ENCODE measurements at places on chromosomes 1 and 21.

- peak; percentile 27 for DNase-seq
Measured at GRCh38 chr1:31762726-31763670, 1.1 kb downstream of the ADGRB2 start.

DNA sequence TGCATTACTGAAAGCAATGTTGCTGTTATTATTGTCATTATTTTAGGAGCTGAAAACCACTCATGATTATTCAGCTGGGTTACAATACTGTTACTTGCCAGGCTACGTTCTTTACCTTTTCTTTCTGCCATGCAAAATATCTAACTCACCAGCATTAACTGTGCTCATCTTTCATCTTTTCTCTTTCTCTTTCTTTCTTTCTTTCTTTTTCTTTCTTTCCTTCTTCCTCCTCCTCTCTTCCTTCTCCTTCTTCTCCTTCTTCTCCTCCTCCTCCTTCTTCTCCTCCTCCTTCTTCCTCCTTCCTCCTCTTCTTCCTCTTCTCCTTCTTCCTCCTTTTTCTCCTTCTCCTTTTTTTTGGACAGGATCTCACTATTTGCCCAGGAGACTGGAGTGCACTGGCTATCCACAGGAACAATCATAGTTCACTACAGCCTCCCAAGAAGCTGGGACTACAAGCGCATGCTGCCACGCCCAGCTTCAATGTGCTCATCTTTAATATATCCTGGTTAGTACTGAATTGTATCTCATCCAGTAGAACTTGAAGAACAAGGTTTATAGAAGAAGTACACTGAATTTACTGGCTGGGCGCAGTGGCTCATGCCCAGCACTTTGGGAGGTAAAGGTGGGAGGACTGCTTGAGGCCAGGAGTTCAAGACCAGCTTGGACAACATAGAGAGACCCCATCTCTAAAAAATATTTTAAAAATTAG is 6.9 kb upstream of the ZMYM4 start:
- DNase-seq: no peak

- DNase-seq: no peak
Measured at GRCh38 chr1:177248258-177248657, 77.5 kb downstream of the BRINP2 start.

DNA sequence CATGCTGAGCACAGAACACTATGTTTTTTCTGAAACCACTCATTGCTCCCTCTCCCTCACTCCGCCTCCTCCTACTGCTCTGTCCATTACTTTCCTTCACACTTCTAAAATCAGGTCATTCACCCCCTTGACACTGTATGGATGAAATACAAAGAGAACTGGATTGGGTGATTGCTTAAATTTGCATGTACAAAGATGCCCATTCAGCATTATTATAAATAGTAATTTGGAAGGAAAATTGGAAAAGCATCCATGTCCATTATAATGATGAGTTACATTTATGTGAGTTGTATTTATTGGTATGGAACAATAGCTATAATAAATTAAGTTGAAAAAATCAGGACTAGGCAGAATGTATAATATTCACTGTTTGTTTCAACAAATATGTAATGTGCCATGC is 83.7 kb downstream of the PLD5 start:
- no peak for DNase-seq

DNA sequence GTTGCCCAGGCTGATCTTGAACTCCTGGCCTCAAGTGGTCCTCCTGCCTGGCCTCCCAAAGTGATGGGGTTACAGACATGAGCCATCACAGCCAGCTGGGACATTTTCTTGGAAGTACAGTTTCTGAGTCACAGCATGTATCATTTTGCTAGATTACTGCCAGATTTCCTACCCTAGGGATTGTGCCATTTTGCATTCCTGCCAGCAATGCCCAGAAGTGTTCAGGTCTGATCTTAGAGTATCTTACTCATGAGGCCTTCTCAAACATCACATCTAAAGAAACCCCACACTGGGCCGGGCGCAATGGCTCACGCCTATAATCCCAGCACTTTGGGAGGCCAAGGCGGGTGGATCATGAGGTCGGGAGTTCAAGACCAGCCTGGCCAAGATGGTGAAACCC is 10.2 kb downstream of the BMP8A start:
- peak; percentile 68 for DNase-seq

GRCh38 chr1:228180959-228181644 is 15.5 kb downstream of the IBA57 start:
- no peak for DNase-seq

DNA sequence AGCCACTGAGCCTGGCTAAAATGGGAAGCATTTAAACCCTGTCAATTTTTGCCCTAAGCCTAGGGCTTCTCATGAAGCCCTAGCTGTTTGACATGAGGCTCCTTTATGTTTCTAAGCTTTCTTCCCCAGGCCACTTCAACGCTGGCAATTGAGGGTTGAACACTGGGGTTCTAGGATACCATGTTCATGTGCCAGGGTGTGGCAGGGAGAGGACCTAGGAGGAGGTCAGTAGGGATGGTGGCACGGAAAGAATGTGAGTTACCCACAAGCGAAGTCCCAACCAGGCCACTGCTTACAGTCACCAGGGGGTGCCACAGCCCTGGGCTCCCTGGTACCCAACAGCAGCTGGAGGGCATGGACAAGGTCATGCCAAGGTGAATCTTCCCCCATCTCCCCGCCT is 90.8 kb upstream of the AJAP1 start:
- DNase-seq: no peak

- peak; percentile 76 for DNase-seq
Measured at GRCh38 chr1:52726265-52727113, at the start of gene ZYG11B. Gene ZYG11B (plus strand): TSS chr1:52726453. CDS start chr1:52726654, 201 bp downstream.

DNA sequence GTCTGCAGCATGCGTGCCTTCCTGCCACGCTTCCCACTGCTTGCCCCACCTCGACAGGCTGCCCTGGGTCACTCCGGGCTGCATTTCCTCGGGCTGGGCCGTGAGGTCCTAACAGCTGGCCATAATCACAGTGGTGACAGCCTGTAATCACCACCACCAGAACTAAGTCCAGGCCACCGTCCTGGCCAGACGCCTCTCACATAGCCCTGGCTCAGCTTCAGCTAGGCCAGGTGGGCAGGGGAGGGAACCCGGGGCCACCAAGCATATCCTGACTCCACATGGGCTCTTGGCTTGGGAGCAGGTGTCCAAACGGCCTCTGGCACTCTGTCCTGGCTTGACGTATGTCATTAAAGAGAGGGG is 229.5 kb downstream of the TRABD2B start:
- DNase-seq: no peak

DNA sequence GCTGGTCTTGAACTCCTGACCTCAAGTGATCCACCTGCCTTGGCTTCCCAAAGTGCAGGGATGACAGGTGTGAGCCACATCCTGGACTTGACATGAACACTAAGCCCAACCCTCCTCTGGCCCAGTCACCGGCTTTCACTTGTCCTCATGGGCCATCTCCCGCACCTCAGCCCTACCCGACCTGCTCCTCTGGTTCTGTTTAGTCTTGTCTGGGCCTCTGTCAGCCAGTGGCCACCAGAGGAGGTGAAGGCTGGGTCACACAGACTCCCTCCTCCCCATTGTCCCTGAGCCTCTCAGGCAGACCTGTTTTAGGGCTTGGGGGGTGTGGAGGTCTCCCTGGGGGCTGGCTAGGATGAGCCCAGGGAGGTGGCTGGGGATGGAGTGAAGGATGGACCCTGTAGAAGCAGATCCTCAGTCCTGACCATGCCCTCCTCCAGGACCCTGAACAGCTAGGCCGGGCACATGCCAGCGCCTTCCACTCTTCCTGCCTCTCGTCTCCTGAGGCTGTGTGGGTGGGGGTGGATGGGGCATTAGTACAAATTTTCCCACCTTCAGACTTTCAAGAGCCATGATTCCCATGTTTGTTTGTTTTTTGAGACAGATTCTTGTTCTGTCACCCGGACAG is 26.1 kb upstream of the UMODL1 start:
- DNase-seq: no peak

DNA sequence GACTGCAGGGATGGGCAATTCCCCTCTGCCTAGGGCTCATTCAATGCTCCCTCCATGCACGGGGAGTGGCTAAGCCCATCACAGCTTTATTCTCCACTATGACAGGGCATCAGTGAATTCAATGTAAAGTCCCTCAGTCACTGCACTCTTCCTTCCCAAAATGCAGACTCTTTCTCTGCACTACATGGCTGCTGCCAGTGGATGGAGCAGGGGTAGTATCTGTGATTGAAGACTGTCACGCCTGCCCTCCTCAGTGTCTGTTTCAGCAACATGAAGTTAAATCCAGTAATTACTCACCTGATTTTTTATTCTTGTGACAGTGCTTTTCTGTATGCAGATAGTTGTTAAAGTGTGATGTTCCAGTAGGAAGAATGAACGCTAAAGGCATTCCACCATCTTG is 1323.2 kb downstream of the AMY1C start:
- DNase-seq: no peak

- no peak for DNase-seq
Measured at GRCh38 chr1:118977600-118977999, 10.5 kb downstream of the TBX15 start.

DNA sequence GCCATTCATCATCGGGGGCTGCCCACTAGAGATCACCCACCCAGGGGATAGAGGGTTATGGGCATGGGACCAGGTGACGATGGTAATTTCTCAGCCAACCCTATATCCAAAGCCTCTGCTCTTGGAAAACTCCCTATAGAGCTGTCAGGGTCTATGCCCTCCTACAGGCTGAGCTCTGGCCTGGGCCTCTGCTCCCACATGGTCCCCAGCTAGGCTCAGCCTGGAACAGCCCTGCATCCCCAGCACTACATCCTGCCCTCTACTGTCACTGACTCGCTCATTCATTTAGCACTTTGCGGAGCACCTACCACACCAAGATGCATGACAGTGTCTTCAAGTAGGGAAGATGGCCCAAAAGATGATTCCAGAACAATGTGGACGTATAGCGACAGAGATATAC is 45.0 kb upstream of the EPS8L3 start:
- DNase-seq: no peak

DNA sequence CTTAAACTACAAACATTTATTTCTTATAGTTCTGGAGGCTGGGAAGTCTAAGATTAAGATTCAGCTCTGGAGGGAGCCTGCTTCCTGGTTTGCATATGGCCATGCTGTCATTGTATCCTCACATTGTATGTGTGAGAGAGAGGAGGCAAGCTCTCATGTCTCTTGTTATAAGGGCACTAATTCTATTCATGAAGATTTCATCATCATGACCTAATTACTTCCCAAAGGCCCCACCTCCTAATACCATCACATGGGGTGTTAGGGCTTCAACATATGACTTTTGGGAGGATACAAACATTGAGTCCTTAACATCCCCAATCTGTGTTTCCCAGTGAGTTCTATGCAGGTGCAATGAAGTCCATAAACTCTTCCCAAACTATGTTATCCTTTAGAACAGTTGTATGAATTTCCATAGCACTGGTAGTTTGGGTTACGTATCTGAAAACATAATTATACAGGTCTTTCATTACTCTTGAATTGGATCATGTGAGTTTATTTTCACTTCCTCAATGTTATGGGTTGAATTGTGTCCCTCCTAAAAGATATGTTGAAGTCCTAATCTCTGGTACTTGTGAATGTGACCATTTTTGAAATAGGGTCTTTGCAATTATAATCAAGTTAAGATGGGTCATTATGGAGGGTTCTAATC is 124.2 kb downstream of the RUNX1 start:
- DNase-seq: no peak

GRCh38 chr1:222546548-222547259 is 1.2 kb downstream of the HHIPL2 start:
- DNase-seq: peak; percentile 83

Measured in IMR-90 (cell line).